NCI-H526 treated with DMSO at 0.1 percent for 48 hours (cell line): ENCODE measurements at places on chromosomes 4 and X.

- DNase-seq: no peak
Observed at GRCh38 chr4:122531514-122531913, 75.0 kb upstream of the IL2 start.

- DNase-seq: no peak
Observed at GRCh38 chr4:101014417-101014816, 332.9 kb downstream of the PPP3CA start.

DNA sequence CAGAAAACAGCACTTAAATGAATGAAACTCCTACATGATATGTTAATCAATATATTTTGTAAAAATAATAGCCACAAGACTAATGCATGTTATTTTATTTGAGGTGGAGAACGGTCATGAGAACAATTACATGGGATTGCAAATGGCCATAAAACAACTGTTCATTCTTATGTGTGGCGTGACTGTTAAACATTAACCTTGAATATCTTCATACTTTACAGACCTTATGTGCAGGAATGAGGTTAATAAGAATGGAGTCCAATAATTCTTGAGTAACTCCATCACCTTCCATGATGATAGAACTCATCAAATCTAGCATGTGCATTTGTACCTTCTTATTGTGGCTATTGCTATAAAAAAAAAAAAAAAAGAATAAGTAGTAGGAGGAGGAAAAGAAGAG, 55.3 kb downstream of the PDS5A start:
- DNase-seq: no peak

GRCh38 chr4:48028696-48029095, 12.1 kb downstream of the NIPAL1 start:
- DNase-seq: peak; percentile 48

DNA sequence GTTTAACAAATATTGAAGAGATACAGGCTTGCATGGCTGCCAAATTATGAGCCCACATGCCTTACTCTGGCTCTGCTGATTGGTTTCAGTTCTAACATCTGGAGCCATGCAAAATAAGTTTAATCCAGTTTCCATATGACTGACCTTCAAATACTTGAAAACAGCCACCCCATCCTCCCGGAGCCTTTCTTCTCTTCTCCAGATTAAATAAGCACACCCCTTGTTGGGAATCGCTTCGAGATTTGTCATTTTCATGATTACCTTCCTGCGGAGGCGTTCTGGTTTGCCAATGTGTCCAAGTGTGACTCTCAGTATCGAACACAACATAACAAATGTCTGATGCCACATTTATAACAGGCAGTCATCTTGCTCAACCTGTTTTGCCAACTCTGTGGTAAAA, 101.6 kb upstream of the JADE1 start:
- no peak for DNase-seq

DNA sequence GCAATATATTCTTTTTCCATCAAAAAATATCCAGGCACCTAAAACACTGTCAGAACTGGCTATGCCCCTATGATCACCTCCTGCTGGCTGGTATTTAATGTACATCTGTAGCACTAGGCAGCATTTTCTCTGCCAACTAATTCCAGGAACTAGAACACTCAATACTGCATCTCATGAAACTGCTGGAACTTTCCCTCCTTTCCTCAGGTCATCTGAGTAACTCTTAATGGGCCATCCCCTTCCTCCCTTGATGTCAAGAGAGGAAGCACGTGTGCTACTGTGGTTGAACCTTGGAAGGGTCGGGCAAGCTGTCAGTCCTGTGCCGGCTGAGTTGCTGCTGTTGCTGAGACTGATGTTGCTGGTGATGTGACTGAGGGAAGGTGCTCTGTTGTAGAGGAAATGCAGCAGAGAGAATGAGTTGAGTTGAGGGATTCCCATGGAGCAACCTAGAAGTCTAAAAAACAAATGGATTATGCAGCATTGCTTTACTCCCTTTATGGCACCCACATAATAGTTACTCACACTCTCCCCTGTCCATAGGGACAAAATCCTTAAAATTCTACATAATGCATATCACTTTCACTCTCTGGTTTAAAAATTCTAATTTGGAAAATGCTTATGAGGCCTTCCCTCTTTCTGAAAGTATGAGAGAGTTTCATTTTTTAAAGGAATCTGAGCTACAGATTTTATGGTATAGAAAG, 39.5 kb downstream of the TMEM165 start:
- DNase-seq: no peak

GRCh38 chr4:125390727-125391126, 76.0 kb downstream of the FAT4 start:
- no peak for DNase-seq

GRCh38 chrX:20218836-20219505, 47.7 kb downstream of the RPS6KA3 start:
- DNase-seq: no peak

DNA sequence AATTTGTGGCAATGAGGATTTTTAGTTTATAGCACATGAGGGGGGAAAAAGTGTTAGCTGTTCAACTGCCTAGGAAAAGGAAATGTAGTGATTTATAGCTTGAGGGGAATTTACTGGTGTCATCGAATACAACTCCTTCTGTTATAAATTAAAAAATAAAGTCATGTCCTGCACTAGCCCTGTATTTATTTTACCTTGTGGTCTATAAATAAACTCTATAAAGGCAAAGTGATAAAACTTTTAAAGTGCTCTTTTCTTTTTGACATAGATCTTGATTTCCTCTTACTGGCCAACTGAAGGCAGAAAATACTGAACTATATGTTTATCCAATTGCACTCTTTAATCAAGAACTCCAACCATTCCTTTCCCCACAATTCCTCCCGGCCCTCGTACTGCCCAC, 672.1 kb upstream of the SLIT2 start:
- DNase-seq: no peak

DNA sequence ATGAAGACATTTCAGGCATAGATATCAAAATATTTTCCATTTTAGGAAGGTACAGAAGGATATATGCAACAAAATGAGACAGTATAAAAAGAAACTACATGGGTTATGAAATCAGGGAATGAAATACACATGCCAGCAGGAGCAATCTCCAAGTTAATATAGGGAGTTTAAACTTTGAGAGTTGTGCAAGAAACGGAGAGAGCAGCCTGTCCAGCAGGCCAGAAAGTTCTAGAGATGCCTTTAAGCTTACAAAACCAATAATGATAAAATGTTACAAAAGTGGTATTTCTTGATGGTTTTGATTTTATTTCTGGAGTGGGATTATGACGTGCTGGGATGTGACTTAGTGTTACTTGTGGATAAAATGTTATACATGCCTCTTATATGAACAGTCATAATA, 2047.9 kb downstream of the ARAP2 start:
- DNase-seq: no peak

GRCh38 chr4:139556724-139557555, 921 bp upstream of the SETD7 start:
- DNase-seq: peak; percentile 52

DNA sequence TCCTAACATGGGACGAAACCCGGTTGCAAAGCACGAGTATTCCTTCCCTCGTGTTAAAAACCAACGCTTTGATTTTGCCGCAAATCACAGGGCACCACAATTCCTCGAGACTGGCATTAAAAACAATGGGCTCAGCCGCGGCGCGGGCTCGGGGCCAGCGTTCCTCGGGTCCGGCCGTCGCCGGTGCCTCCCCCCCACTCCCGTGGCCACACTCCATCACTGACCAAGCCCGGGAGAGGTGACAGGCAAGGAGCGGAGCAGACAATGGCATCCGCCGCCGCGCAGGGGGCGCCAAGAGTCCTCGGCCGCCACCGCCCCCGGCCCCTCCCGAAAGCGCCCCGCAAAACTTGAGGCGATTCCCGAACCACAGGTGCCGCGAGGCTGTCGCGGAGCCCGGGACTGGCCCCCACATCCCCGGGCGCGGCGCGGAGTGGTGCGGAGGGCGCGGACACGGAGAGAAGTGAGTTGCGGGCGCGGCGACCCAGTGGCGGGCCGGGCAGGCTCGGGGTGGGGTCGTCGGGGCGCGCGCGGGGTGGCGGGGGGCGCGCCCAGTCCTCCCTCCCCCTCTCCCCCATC, 445 bp downstream of the AP1S2 start:
- DNase-seq: peak; percentile 39

DNA sequence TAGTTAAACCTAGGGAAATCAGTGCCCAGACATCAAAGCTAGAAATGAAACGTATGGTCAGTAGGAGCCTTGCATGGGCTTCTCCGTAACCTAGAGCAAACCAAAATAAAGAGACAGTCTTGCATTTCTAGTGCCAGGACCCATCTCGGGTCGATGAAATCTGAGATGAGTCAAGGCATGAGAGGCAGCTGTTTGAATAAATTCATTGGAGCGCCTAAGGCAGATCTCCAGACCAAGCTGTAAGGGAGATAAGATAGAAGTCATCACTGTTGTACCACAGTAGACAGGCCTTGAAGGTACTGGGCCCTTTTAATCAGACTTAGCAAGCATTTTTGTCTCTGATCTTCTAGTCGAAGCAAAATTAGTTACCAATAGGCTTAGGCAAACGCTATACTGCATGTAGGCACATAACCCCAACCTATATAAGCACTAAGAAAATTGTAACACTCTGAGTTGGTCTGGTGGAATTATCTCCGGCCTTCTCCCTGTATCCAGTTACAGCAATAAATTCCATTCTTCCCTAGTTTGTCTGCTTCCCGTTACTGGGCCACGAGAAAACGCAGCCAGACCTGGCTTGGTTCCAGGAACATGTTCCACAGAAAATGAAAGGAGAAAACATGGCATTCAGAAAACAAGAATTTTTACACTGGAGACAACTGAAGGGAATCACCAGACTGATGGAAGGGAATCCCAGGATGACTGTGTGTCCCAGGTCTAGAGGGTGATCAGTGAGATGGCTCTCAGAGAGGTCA, 21.1 kb upstream of the PAPSS1 start:
- no peak for DNase-seq

DNA sequence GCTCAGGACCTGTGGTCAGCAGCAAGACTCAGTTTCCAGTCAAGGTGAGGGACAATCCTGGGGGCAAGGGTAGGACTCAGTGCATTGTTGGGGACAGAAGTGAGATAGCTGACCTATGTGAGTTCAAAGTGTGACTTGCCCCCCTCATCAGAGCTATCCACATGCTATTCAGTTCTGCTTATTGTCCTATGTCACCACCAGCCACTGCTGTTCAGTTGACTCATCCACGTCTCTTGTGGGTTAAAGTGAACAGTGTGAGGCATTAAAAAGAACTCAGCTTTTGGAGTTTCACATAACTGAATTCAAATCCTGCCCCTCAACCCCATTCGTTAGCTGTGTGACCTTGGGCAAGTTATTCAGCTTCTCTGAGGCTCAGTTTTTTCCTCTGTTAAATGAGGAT, 4.4 kb upstream of the APLN start:
- DNase-seq: no peak

DNA sequence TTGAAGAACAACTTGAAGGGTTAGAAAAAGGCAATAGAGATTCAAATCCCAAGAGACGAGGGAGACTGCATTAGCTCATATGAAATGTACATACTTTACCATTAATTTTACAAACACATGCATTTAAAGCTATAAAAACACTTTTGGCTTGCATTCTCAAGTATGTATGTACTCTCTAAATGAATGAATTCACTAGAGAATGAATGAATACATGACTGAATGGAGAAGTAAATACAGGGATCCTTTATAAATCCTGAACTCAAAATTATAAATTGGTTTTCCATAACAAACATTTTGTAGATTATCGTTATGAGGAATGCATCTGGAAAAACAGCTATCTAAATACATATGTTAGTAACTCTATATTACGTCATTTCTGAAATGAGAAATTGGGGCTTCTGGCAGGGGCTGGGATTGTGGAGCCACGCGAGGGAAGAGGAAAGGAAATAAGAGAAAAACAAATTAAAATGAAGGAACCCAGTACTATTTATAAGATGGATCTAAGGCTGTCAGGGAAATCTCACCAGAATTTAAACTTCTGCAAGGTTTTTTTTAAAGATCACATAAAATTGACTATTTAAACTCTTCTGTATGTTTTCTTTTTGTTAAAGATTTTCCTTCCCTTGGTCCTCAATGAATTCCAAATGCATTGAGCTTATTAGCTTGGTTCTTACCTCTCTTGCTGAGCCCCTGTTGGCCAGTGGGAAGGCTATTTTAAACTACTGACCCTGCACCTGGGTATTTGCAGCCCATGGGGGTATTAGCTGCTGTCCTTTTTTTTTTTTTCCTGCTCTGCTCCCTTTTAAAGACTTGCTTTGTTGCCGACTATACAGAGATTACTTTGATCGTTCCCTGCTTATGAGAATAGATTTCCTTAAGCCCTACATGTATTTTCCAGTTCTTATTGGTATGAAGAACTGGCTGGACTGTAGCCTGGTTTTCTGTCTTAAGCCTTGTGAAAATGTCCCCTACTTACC, 207.8 kb downstream of the ADGRL3 start:
- DNase-seq: no peak

DNA sequence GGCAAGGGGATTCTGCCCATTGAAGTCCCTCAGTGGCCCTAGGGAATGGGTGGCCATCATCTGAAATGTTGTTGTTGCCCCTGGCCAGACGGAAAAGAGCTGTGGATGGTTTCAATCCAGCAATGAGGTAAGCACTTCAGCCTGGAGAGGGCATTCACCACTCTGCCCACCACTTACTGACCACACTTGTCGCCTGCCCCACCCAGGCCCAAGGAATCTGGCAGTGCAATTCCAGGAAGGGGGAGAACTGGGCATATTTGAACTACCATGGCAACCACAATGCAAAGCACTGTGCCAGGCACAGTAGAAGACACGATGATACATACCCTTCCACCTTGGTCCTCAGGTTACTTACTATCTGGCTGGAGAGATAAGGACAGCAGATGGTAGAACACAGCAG, 161.6 kb downstream of the PDGFRA start:
- no peak for DNase-seq

DNA sequence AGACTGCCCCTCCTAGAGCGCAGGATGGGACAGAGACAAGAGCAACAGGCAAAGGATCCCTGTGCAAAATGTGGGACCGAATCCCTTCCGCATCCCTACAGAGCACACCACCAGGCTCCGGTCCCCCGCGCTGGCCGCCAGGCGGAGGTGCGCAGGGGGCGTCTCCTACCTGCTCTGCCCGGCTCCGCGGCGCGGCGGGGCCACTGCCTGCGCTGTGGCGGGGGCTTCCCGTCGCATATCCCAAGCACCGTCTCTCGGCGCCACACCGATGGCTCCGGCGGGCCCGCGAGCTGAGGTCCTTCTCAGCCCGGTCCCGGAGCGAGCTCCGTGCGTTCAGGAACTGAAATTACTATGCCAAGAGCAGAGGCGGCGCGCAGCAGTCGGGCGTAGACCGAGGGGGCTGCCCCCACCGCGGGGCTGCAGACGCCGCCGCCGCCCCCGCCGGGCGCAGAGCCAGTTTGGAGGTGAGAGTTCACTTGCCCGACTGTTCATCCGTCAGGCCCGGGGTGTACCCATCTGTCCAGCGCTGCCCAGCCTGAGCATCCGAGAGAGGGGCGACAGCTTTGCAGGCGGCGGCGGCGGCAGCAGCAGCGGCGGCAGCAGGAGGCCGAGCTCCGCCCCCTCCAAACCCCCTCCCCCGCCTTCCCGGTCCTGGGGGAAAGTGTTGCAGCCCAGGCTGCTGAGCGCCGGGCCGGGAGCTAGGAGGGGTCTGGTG, at the start of gene GPRIN3:
Gene GPRIN3, minus strand, starts transcription at position 355 of the 715 bp plus-strand sequence. CDS start 57,690 bp downstream, outside the sequence.
- peak; percentile 53 for DNase-seq

DNA sequence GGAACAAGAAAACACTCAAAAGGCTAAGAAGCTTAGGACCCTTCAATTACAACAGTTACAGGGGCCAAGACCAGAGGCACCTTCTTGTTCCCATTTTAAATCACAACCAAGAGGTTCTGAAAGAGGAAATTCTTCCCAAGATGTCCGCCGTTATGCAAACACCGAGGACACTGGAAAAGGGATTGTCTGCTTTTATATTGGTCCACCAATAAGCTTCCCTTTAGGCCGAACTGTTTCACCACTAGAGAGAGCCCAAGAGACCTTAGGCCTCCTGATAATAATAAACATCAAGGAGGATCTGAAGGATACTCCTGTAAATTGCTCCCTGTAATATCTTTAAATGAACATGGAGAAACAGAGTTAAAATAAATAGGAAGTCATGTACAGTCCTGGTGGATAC, 92.6 kb upstream of the NLRP2B start:
- DNase-seq: no peak
